Activated naive CD8-positive, alpha-beta T cell treated with anti-CD3 and anti-CD28 coated beads, Interleukin-2, amount 50 U/mL, for 24 hours (primary cell): ENCODE measurements at places on chromosomes 3 and 15.

GRCh38 chr15:75051191-75051608 is 27.8 kb downstream of the PPCDC start:
- no peak for DNase-seq

DNA sequence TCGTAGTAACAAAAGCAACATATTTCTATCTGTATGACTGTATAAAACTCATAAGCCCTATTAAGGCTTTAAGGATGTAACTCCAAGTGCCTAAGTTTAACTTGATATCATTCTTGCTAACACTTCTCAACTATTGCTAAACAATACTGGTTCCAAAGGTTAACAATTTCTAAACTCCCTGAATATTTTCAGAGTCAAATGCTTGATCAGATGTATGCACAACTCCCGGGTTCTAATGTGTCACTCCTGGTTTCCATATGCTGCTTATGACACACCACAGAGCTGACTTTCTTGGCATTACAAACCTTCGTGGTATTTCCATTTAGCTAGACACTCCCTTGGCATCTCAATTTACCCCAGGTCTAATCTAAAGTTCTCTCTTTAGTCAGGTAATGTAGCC is 26.3 kb downstream of the DZIP1L start:
- DNase-seq = no peak

DNA sequence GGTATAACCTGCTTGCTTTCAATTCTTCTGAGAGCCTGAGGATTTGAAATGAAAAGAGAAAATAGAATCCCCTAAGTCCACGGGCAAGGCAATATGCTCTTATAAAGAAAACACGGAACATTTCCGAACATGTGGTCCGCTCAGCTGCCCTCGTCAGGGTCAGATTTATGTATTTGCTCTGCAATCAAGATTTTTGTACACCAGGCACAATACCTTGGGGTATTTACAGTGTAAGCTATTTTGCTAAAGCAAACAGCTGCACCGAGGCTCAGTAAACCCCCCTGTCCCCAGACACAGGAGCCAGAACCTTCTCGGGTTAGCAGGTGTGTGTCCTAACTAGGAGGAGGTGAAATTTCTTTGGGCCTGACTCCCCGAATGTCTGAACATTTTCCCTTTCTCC is 155.8 kb upstream of the LRIG1 start:
- no peak for DNase-seq

GRCh38 chr3:70712449-70713082 is 400.1 kb upstream of the MDFIC2 start:
- DNase-seq = no peak

GRCh38 chr3:190863119-190863465 is 598 bp upstream of the GMNC start:
- no peak for DNase-seq

DNA sequence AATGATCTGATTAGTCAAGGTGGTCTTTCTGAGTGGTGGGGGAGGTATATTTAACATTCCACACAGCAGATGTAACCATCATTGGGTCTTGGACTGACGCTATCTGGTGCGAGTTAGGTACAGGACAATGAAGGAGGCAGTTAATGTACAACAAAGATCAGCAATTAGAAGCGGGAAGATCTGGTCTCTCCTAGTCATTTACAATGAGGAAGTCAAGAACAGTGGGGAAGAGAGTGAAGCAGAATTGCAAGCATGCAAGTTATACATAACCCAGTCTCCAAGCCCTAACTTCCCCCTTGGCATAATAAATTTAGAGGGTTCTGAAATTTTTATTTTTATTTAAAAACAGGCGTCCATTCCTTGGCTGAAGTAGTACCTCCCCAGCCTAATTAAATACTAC is 14.1 kb downstream of the GPD1L start:
- DNase-seq = no peak
